Lung microvascular endothelial cell (primary cell): ENCODE measurements at places on chromosomes 4 and X. TPM values are rescaled to one million over a fixed set of nuclear protein-coding genes. Genes with fewer than 3 reads are reported as not detected.

The CAMK2D gene
- total RNA-seq, result 32.5 and 38.1 TPM in 2 replicates

DNA sequence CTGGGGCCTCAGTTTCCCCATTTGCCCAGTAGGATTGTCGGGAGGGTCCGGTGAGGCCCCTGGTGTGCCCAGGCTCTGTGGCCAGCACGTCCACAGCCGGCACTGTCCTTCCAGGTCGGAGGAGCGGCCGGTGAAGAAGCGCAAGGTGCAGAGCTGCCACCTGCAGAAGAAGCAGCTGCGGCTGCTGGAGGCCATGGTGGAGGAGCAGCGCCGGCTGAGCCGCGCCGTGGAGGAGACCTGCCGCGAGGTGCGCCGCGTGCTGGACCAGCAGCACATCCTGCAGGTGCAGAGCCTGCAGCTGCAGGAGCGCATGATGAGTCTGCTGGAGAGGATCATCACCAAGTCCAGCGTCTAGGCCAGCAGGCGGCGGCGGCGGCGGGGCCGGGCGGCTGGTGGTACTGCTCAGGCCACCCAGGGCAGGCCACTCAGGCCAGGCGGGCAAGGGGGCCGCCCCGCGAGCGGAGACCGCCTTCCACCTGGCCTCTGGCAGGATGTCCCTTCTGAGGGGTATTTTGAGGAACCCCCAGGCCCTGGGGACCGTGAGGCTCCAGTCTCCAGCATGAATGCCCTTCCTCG, 6.7 kb downstream of the MSANTD1 start:
- no peak for DNase-seq

The FRMPD3 gene
- total RNA-seq, result not detected in 2 replicates

GRCh38 chrX:2502668-2503519, 2.1 kb upstream of the DHRSX start:
- no peak for DNase-seq

DNA sequence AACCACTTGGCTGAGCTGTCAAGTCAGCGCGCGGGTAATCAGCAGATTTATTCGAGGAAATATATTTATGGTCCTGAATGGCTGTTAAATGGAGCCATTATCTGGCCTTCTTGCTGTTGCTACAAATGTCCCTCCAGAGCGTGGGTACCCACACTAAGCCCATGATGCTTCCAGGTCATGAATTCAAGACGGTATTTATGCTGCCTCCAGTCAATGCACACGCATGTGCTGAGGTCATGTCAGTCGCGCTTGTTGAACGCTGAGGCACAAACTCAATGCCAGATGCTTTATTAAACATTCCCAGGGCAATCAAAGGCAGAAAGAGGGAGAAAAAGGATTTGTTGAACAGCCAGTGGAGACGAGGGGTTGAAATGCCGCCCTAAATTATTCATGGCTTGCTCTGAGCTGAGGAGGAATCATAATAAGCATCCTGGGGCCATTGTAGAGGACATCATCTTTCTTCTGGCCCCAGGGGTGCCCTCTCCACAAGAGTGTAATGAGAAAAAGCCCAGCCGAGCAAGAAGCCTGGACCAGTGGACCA, 36.1 kb upstream of the CLDN24 start:
- no peak for DNase-seq

The SSX2B gene
- total RNA-seq, result not detected in 2 replicates

GRCh38 chr4:150348079-150348478, 233.9 kb upstream of the MAB21L2 start:
- peak; percentile 83 for DNase-seq

DNA sequence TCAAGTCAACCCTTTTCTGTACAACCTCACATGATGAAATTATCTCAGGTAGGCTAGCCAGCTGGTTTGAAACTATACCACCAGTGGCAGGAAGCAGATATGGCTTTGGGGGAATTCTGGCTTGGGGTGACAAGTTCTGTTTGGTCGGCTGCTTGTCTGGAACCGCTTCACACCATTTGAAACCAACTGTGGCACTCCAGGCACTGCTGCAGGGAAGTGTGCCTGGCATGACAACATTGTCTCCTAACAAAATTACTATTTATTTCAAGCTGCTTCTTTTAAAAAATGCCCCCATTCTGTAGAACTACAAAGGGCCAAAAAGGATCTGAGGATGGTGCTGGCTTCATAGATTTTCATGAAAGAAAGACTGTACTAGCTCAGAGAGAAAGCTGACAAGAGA, 37.1 kb upstream of the GPM6B start:
- no peak for DNase-seq

DNA sequence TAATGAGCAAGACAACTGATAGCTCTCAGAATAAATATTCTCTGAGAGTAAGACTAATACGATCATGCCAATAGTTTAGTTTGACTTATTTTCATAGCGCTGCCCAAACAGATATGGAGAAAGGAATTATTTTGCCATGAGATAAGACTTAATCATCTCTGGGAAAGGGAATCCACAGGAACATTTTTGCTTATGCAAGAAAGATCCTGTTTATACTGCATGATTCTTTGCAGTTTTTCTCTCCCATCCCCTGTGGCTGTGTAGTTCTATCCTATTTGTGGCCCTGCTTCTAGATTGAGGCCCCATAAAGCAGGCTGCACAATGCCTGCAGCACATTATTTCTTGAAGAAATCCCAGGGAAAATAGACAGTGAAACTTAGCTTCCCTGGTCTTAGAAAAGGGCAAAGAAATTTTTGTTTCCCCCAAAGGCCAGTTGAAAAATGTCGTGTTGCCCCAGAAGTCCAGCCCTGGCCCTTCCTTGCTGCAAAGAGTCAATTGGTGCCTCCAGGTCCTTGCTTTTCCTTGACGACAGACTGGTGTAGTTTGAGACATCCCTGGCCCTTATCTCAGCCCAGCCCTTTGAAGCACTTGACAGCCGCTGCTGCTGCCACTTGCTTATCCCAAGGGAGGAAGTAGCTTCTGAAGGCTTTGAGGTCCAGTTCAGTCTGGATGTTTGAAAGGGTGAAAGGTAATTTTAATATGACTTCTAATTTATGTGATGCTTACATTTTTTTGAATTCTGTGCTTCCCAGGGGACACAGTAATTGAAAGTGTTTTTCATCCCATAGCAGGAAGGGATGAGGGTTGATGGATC, 45.0 kb upstream of the SH3RF1 start:
- peak; percentile 17 for DNase-seq

DNA sequence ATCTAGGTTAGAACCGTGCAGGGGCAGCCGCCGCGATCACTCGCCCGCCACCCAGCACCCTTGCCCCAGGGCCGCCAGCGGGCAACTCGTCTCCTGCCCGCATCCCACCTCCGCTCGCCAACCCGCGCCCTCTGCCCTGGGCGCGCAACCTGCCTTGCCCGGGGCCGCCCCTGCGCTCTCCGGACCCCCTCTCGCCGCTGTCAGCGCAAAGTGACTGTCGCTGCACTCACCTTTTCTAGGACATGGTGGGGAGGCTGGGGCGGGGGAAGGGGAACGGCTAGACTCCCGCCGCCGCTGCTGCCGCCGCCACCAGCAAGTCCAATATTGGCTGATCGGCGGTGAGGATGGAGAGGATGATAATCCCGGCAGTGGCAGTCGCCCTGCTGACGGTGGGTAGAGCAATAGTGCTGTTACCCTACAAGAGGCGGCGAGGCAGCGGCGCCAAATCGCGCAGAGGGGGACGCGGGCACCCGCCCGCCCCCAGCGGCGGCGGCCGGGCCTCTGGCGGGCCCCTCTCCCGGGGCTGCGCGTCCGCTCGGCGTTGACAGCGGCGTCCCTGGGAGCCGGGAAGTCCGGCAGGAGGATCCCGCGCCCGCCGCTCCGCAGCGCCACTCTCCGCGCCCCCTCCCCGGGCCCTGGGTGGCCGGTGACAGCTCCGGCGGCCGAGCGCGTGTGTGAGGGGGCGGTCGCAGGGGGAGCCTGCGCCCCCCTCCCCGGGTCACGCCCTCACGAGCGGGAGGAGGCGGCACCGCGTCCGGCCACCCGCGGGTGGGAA, 2.3 kb upstream of the NR3C2 start:
- peak; percentile 47 for DNase-seq

GRCh38 chr4:80382090-80382832, 46.7 kb downstream of the CFAP299 start:
- DNase-seq, result no peak
